ENCODE measurements at places on chromosomes 5 and 9.

DNA sequence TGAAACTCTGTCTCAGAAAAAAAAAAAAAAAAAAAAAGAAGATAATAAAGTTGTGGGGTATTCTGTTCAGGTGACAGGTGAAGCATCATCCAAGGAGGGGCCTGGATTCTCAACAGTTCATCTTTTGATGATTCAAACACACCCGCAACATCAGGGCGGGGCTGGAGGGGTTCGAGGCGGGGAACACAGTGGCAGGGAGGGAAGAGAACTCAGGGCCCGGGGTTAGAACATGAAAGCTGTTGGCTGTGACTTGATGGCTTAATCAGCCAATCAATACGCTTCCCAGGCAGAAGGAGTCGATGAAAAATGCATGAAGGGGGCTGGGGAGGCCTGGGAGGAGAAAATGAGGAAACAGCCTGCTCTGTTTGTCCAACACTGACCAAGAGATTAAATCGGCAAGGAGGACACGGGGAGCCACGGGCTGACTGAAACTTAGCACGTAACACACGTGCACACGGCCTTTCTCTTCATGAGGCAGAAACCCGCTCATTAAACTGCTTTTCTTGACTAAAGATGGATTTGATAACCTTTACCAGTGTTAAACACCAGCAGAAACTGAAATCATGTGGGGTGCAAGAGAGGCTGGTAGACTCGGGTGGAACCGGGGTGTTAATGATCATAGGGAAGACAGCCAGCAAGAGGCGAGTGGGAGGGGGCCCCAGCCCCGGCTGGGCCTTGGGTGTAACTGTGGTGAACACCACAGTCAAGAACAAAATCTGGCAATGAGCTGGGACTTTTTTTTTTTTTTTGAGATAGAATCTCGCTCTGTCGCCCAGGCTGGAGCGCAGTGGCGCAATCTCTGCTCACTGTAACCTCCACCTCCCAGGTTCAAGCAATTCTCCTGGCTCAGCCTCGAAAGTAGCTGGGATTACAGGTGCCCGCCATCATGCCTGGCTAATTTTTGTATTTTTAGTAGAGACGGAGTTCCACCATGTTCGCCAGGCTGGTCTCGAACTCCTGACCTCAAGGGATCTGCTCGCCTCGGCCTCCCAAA, 105.7 kb upstream of the RAPGEF1 start:
- DNase-seq = no peak

DNA sequence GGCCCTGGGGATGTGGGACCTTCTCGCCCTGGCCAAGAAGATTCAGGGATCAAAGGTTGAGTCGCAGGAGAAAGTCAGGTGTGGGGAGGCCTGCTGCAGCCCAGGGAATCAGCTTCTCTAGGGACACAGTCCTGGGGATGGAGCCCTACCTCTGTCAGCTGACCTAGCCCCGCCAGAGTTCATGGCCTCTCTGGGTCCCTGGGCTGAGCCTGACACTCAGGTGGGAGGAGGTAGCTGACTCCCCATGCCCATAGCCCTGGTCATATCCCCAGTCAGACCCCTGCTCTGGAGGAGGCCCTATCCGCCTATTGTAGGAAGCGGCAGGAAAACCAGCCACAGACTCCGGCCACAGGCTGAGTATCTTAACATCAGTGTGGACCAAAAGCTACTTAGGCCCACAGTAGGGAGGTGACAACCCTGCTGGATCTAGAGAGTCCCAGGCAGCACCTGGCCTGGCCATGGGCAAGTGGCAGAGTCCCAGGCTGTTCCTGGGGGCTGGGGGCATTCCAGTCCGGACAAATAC, 15.0 kb upstream of the MRNIP start:
- DNase-seq = no peak

GRCh38 chr5:126680191-126680817, 79.6 kb downstream of the PHAX start:
- DNase-seq = no peak

- DNase-seq = no peak
These were observed 4.4 kb upstream of the DAB2IP start for GRCh38 chr9:121646992-121647391.

- peak; percentile 2 for DNase-seq
These were observed 197.9 kb upstream of the ADAMTS16 start for GRCh38 chr5:4941957-4942830.

- DNase-seq = no peak
These were observed 24.2 kb upstream of the KIF12 start for GRCh38 chr9:114123031-114123977.

DNA sequence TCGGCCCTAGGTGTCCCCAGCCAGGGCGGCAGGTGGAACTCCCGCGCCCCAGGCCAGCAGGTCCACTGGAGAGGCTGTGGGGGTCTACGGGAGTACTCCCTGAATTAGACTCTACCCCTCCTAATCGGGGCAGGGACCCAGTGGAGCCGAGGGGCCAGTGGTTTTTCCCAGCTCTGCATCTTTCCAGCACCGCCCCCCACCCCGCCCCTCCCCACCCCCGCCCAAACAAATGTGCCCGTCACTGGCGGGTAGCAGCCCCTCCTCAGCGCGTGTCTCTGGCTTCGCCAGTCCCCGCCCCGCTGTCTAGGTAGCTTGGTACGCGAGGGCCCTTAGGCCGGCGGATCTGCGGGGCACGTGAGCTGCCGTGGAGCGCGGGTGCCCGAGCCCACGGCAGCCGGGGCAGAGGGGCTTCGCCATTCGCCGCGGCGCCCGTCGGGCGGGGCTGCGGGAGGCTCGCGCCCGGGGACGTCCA, 7.0 kb downstream of the UNC5A start:
- DNase-seq = no peak

DNA sequence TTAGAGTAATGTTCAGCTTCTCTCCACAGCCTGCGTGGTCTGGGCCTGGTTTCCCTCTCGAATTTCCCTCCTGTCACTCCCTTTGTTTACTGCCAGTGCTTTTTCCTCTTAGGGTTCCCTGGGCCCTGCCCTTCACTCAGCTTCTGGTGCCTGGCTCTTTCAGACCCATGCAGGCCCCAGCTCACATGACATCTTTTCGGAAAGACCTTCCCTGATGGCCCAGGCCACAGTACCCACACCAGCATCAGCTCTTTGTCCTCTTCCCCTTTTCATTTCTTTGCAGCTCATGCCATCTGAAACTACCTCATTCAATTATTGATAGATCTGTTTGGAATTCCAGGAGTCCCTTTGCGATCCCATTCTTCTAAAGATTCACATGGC, 68.1 kb upstream of the ABL1 start:
- DNase-seq = no peak

- no peak for DNase-seq
These were observed 121.1 kb downstream of the FBXL17 start for GRCh38 chr5:108260858-108261170.

- no peak for DNase-seq
These were observed 11.3 kb downstream of the STOM start for GRCh38 chr9:121358751-121359150.

- DNase-seq = no peak
These were observed 34.4 kb downstream of the APC start for GRCh38 chr5:112772124-112772523.

- no peak for DNase-seq
These were observed 125.5 kb upstream of the RASGRF2 start for GRCh38 chr5:80834710-80835109.

DNA sequence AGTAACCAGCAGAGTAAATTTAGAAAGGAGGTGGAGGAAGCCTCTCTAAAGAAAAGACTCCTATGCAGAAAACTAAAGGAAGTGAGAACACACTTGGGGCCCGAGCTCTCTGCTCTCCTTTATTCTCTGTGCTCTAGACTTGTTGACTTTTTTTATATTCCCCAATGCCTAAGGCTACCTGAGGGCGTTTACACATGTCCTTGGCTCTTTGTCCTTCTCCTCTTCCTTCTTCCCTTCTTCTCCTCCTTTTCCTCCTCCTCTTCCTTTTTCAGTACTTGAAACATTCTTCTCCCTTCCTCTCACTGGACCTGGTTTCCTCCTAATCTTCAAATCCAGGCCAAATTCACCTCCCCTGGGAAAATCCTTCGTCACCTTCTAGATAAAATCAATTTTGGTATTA, 256.4 kb upstream of the TRPC7 start:
- no peak for DNase-seq

DNA sequence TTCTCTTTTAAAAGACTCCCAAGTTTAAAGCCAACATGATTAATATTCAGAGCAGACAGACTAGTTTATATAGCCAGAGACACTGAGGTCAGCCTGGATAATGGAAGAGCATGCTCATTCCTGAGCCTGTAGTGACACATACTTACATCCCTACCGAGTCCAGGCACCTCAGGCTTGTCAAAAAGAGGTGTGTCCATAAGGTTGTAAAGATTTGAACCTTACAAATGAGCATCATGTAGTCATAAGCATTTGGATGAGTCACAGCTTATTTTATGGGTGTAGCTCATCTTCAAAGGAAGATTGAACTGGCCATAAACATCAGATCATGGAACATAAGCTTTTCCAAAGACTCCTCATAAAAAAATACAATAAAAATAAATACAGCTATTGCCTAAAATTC, 333.5 kb downstream of the EFNA5 start:
- no peak for DNase-seq

- DNase-seq = no peak
These were observed 20.4 kb downstream of the ANKS6 start for GRCh38 chr9:98775831-98776441.

GRCh38 chr9:123081824-123082223, 48.4 kb downstream of the GPR21 start:
- DNase-seq = no peak

GRCh38 chr9:93256878-93257807, 73.2 kb downstream of the WNK2 start:
- DNase-seq = no peak

GRCh38 chr9:97698865-97699264, 1.7 kb upstream of the XPA start:
- DNase-seq = no peak

- no peak for DNase-seq
These were observed 70.0 kb upstream of the GFPT2 start for GRCh38 chr5:180423133-180423532.

DNA sequence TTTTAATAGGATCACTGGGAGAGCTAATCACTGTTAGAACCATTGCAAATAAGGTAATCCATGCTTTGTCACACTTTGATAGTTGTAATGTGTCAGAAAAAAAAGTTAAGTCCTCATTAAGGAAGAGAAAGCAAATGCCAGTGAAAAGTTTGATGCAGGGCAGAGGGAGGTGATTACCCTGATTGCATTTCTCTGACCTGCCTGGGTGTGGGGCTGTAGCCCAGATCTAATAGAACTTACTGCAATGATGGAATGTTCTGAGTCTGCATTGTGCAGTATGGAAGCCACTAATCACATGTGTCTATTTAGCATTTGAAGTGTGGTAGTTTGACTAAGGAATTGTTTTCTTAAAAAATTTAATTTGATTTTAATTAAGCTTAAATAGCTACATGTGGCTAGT, 202.7 kb downstream of the ATP10B start:
- no peak for DNase-seq

DNA sequence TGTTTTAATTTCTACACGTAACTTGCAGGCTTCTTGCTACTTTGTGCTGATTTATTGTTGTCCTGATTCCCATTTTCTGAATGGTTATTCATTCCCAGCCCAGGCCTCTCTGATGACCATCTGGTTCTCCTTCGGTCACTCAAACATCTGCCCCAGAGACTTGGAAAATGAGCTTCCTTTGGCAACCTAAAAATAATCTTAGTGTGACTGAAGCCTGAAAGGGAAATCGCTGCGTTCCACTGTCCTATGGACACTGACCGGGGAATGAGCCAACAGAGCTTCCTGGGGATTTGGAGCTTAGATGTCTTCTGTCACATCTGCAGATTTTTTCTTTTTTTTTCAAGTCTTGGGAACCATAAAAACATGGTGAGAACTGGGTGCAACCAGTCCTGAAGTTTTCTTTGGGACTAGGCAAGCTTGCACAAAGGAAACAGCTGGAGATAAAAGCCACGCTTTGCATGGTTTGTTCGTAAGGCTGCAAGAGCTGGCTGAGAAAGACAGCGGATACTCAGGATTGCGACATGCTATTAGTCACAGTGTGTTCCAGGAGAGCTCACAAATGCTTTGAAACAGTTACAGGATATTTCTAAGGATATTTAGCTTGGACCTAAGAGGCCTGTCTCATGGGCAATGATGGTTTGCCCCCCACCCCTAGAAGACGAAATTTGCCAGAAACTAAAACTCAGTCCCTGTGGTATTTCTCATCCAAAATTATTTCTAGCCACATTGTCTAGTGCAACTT, 146.2 kb downstream of the GOLPH3 start:
- no peak for DNase-seq

DNA sequence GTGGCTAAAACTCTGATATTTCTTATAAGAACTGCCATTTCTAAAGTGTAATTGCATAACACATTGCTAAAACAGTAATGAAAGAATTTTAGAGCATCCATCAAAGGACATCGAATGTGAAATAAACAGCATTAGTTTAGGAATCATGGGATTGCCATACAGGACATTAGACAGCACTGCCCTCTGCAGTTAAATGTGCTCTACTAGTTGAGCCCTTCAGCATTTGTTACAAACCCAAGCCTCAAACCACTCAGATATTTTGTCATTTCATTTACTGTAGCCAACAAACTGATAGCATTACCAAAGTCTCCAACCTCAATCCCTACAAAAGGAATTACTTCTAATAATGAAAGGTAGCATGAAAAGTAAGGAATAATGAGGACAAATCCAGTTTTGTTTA, 116.8 kb upstream of the COX7C start:
- no peak for DNase-seq

DNA sequence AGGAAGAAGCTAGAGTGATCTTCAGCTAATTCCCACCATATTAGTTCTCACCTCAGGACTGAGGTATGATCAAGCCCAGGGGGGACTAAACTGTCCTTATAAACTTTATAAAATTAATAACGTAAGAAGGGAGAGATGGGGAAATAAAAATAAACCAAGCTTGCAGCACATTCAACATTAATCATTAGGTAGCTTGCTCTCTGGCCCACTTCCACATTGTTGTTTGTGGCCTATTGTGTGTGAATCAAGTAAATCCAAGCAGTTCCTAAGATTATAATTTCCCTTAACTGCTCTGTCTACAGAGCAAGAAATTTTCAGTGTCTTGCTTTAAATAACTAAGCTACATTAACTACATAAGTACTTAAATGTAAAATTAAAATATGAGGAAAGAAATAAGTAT, 131.3 kb upstream of the ABCA1 start:
- DNase-seq = no peak

DNA sequence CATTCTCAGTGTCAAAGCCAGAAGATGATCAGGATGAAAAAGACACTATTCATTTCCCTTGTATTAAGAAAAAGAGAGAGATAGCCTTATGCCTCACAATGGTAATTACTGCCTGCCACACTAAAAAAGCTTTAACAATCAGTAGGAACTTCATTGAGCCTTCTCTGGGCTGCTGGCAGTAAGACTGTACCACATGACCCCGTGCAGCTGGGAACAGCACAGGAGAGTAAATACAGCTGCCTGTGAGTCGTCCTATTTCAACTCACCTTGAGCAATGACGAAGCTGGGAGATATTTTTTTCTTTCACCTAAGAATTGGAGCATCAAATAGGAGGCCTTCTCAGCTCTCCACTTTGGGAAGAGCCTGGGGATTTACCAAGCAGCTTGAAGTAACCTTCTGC, 316.3 kb downstream of the GABRB2 start:
- DNase-seq = no peak

All from stimulated activated CD8-positive, alpha-beta memory T cell treated with anti-CD3 and anti-CD28 coated beads, Interleukin-15, amount 100 ng/mL, for 24 hours (primary cell).